ENCODE measurements at places on chromosomes 4 and X. TPM values are rescaled to one million over a fixed set of nuclear protein-coding genes. Genes with fewer than 3 reads are reported as not detected.

DNA sequence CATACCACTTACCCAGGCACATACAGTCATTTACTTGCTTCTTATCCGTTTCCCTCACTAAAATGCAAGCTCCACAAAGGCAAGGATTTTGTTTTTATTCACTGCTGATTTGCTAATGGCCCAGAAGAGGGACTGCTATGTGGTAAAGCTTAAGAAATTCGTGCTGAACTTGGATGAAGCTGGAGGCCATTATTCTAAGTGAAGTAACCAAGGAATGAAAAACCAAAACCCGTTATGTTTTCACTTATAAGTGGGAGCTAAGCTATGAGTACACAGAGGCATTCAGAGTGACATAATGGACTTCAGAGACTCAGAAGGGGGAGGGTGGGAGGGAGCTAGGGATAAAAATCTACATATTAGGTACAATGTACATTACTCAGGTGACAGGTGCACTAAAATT is 47.2 kb downstream of the RAB33B start:
- DNase-seq = no peak

GRCh38 chrX:25275159-25275558 is 259.4 kb upstream of the ARX start:
- DNase-seq = no peak

GRCh38 chr4:120139392-120139791 is 72.7 kb upstream of the MAD2L1 start:
- DNase-seq = no peak

Gene GABRB1
- total RNA-seq = not detected

Gene BEX1
- not detected for total RNA-seq

Gene CYTL1
- 41.8 TPM for total RNA-seq

Gene CENPVL2
- not detected for total RNA-seq

DNA sequence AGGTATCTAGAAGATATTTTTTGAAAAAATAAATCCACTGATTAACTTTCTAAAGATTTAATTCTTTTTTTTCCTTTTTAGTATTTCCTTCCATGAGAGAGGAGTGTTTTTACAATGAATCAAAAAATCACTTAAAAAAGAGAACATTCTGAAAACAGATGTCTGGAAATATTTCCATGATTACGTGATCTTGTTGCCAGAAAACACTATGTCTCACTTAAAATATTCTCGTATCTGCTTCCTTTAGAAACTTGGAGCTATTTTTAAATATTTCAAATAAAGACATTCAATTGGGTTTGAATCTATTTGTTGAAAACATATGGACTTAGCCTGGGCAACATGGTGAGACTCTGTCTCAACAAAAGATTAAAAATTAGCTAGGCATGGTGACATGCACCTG is 232.8 kb upstream of the RASGEF1B start:
- DNase-seq = no peak

GRCh38 chr4:17771284-17771908 is 10.0 kb downstream of the FAM184B start:
- no peak for DNase-seq

Gene SPIN2A
- 0.13 TPM for total RNA-seq

DNA sequence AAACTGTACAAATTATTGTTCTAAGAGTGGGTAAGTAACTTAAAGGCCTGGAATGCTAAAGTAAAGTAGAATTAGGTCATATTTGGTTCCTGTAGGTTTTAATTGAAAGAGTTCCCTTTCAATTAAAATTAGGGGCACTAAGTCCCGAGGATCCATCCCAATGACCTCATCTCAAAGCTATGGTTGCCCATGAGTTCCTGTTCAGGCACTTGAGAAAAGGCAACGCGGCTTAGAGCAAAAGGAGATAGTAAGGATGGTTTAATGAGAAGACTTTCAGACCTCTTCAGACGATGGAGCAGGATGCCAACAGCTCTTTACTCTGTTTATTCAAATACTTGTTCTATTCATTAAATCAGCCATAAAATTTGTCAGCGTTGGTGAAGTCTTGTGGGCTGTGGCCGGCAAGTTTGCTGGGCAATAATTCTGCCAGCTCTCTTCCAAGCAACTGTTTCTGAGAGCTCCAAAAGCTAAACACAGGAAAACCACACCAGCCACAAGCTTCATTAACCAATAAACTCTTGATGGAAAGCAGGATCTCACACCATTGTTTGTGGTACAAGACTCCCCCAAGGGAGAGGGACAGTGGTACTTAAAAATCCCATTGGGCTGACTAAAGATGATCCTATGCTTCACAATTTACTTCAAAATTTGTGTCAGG is 167.4 kb downstream of the COL4A6 start:
- DNase-seq = no peak

- no peak for DNase-seq
These were observed 218.6 kb upstream of the ANXA3 start for GRCh38 chr4:78332976-78333375.

DNA sequence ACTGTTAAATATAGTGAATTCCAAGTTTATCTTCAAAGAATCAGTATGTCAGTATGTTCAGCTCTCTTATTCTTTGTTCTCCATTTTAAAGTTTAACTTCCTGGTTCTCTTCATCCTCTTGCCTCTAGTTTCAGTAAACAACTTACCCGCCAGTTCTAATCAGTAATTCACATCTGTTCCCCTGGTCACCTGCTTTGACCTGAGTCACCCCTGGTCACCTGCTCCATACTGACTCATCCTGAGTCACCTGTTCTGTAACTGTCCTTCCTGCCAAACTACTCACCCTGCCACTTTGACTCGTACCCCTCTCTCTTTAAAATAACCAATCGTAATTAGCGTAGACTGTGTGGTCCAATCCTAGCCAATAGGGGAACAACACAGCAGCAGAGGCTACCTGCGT is 992.7 kb upstream of the HS3ST1 start:
- DNase-seq = no peak

GRCh38 chrX:9539605-9540387 is 74.9 kb downstream of the TBL1X start:
- DNase-seq = no peak

DNA sequence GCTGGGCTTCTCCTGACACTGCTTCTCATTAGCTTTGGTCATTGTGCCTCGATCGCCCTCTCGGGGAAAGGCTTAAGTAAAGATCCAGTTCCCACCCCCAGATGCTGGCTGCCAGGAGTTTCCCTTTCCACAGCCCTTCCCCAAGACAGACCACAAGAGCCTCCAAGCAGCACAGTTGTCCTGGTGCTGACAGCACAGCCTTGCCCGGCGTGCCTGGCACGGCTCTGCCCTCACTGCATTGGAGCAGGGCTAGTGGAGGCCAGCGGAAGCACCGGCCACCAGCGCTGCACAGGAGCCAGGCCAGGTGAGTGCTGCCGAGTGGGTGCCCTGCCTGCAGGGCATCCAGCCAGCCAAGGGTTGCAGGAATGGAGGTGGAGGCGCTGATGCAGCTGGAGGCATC is 9.7 kb upstream of the MSANTD1 start:
- DNase-seq = no peak

Gene POF1B
- total RNA-seq = 3.7 TPM

GRCh38 chr4:143399113-143399949 is 62.7 kb downstream of the GAB1 start:
- DNase-seq = peak; percentile 60

Gene TLR1
- total RNA-seq = 5.3 TPM

DNA sequence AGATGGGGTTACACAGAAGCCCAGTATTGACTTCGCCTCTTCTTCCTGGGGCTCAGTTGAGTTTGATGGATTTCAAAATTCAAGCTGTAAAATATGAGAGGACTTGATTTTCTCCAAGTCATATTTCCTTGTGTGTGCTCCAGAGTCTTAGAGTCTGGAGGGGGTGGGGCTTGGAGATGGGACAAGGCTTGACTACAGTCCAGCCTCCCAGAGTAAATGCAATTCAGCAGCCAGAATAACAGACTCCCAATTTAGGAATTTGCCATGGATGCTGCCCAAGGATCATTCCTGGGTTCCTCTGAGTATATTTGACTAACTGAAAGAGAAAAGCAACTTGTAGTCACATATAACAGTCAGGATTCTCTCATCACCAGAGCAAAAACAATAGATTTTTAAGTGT is 53.7 kb upstream of the RBPJ start:
- DNase-seq = no peak

Gene CXCL1
- 5.6 TPM for total RNA-seq

DNA sequence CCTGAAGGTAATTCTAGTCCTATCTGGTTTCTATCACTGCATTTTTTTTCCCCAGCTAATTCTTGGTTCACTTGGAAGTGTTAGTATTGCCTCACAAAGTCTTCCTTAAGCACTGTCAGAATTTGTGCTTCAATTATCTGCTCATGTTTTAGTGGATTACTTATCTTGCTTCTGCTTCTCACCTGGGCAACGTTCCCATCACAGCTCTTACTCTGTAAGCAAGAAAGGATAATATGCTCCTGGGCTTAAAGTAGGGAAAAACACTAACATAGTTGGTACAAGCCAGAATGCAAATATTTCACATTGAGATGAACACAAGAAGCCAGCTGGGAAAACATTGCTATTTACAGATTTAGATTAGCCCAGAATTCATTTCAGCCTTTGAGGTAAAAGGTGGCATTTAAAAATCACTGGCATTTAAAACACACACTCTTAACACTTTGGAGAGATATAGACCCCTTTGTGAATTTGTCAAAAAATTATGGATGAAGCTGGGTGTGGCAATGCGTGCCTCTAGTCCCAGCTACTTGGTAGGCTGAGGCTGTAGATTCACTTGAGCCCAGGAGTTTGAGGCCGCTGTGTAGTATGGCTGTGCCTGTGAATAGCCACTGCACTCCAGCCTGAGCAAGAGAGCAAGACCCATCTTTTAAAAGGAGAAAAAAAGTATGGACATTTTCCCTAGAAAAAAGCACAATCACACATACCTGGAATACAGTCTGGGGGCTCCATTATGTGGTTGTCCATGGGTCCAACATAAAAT is 6.6 kb upstream of the PTPN13 start:
- no peak for DNase-seq

GRCh38 chr4:576245-576821 is at the start of gene TMEM271:
TSS of gene TMEM271 (minus strand) at chr4:576295. CDS start at chr4:576062, 233 bp downstream.
- no peak for DNase-seq

Gene AVPR2
- 1.9 TPM for total RNA-seq

- no peak for DNase-seq
These were observed 512.2 kb downstream of the PDHA2 start for GRCh38 chr4:96352051-96352517.

Gene NDST3
- 8.3 TPM for total RNA-seq

- no peak for DNase-seq
These were observed 11.7 kb downstream of the TLR7 start for GRCh38 chrX:12878536-12878935.

Gene FAT4
- total RNA-seq = 47.4 TPM

Gene SLC6A14
- total RNA-seq = not detected

DNA sequence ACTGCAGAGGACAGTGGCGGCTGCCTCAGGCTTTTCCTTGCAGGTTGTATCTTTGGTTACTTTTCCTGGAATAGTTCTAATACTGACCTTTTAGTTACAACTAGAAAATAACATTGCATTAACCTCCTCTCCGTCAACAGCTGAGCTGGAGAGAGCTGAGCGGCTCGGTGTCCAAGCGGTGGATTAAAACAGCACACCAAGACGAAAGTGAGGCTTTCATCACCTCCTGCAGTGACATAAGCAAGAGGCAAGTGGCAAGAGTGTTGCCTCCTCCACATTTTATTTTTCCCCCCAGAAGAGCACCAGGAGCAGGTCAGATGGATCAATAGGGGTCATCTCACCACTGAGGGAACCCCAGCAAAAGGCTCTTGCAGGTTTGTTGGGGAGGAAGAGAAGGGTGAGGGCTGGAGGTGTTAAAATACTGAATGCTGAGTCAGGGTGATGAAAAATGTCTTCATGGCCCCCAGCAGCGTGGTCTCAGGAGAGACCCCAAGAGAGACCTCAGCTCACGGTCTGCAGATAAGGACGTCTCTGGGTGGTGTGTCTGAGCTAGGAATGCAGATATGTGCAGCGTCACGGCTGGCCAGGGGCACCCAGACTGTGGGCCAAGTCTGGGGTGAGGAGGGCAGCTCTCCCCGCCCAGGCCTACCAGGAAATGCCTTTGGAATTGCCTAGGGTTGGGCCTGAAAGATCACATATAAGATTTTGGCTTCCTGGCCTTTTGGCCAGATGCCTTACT is 50.3 kb downstream of the CASP3 start:
- DNase-seq = no peak

DNA sequence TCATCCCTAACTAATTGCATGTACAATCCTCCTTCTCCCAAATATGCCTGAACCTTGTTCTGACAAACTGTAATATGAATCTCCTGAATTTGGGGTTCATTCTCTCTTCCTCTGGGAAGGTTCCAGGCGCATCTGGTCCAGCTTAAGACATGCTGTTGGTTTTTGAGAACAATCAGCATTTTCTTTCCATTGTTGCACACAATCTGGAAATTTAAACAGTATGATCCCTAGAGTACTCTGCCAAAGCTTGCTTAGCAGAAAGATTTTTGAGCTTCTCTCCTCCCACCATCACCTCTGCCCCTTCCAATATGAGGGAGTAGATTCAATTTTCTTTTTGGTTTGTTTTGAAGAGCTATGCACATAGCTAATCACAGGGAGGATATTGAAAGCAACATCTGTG is 50.1 kb downstream of the SRPX start:
- no peak for DNase-seq

Gene CMC4
- total RNA-seq = 9.0 TPM

GRCh38 chrX:37407736-37408135 is 58.6 kb downstream of the PRRG1 start:
- no peak for DNase-seq

Gene DCAF4L1
- 0.13 TPM for total RNA-seq

Gene AKAP17A
- 19.1 TPM for total RNA-seq

DNA sequence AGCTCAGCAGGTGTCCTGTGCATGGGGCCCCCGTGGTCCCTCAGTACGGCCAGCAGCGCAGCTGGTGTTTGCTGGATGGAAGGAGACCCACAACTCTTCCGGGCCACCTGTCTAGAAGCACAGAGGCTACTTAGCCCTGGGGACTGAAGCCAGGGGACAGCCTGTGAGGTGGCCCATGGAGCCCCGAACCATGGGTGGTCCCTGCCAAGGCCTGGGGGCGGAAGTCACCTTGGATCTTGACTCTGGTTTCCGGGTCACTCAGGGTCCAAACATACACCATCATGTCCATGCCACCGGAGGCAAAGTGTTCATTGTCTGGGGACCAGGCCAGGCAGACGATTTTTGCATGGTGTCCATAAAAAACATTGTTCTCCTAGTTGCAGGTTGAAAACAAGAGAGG is 39.5 kb downstream of the WDR1 start:
- no peak for DNase-seq

DNA sequence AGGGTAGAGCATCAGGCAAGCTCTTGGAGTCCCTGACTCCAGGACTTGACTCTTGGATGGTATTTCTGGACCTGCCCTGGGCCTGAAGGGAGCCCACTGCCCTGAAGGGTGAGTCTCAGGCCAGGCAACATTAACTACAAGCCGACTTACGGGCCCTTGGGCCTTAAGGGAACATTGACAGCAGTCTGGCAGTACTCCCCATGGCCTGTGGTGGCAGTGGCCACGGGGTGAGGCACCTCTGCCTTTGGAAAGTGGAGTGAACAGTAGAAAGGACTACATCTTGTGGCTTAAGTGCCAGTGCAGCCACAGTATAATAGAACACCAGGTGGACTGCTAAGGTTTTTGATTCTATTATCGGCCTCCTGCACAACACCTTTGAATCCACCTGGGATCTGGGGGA is 36.3 kb downstream of the SH3BGRL start:
- DNase-seq = no peak

- no peak for DNase-seq
These were observed 16.2 kb downstream of the LRIT3 start for GRCh38 chr4:109864134-109864533.

GRCh38 chr4:154989511-154989910 is 208.4 kb downstream of the RBM46 start:
- DNase-seq = no peak

Measured in dermis microvascular lymphatic vessel endothelial cell (primary cell).